ENCODE measurements at places on chromosomes 11 and 22.

DNA sequence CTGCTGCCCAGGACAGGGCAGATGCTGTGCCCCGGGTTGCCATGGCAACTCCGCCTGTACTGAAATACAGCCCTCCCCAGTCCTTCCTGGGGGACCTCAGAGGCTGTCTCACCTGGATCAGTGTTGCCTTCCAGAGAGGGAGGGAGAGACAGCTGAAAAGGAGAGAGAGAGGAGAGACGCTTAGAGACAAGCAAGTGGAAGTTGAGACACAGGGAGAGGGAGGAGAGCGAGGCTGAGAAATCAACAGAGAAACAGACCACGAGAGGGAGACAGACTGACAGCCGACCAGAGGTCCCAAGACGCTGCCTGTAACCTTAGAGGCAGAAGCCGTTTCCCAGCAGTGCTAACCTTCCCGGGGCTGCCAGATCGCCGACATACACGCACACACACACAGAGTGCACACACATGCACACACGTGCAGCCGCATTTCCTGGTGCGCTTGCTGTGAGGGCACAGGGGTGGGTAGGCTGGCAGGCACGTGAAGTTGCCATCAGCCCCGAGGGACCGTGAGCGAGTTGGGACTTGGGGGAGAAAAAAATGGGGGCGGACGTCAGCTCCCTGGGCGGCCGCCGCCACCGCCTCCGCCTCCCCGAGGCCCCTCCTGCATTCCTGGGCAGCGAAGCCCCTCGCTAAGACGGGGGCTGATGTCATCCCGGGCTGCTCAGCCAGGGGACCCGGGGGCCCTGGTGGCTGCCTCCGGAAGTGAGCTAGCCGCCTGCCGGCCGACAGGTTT, 88.6 kb upstream of the CRYBB3 start:
- peak; percentile 20 for DNase-seq

DNA sequence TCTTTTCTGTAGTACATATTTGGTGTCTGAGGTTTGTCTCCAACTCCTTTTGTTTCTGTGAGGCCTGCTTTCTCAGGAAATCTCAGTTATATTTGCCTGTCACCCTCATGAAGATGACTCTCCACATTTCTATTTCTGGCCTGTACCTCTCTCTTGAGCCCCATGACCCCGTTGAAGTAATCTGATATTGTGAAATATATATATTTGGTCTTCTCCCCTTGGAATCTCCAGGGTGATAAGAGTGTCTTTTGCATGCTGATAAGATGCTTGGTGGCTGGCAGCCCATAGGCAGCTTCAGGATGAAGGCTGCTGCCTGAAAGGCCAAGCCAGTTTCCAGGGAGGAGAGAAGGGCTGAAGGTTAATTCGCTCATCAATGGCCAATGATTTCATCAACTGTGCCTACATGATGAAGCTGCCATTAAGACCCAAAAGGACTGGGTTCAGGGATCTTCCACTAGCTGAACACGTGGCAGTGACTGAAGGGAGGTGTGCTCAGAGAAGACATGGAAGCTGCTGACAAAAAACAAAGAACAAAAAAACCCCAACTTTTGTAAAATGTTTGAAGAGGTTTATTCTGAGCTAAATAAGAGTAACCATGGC, 67.4 kb downstream of the MICAL2 start:
- peak; percentile 16 for DNase-seq

GRCh38 chr11:47943721-47944586, 36.4 kb upstream of the PTPRJ start:
- no peak for DNase-seq

- DNase-seq = no peak
Measured at GRCh38 chr11:66101066-66101464, 31.0 kb downstream of the PACS1 start.

GRCh38 chr11:78870655-78871054, 296.0 kb upstream of the NARS2 start:
- peak; percentile 20 for DNase-seq

- DNase-seq = no peak
Measured at GRCh38 chr11:113484223-113484622, 9.0 kb upstream of the DRD2 start.

DNA sequence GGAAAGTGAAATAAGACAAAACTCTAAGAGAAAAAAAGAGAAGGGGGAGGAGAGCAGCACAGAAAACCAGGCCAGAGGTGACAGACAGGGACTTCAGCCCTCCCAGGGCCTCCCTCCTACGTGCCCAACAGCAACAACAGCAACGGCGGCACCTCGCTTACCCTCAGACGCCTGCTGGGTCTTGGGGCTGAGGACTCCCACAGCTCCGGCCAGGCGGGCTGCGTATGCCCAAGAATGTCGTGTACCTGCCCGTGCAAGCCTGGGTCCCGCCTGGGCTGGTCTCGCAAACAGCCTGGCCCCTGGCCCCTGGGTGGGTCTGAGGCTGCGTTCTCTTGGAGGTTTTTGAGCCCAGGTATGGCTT, 30.5 kb downstream of the ARAP1 start:
- peak; percentile 56 for DNase-seq

DNA sequence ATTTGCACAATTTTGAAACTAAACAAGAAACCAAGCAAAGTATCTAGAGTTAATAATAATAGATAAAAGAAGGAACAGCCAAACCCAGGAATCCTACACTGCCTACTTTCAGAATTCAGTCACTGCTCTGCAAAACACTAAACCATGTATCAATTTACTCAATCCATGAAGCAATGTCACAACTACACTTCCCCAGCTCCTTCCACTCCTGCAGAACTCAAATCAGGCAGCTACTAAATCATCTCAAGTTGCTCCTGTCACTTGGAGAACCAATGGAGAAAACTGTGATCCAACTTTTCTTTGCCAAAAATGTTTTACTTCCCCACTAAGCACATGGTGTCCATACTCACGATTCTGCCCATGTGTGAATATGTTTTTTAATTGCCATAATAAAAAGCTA, 24.9 kb upstream of the C11orf58 start:
- no peak for DNase-seq

DNA sequence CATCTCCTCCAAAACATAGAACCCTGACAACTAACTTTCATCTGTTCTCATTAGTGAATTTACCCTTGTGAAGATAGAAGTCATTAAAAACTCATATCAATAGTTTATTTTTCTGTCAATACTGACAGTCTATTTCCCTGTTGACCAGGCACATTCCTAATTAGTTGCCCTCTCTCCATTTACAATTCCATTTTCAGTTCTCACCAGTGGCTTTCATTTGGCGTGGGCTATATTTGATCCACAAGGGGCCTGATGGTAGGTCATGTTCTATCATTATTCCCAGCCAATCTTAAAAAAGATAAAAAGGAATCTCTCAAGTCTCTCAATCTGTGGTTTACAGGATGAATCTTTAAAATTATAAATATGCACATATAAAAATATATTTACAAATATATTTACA, 3.9 kb upstream of the AKIP1 start:
- no peak for DNase-seq

DNA sequence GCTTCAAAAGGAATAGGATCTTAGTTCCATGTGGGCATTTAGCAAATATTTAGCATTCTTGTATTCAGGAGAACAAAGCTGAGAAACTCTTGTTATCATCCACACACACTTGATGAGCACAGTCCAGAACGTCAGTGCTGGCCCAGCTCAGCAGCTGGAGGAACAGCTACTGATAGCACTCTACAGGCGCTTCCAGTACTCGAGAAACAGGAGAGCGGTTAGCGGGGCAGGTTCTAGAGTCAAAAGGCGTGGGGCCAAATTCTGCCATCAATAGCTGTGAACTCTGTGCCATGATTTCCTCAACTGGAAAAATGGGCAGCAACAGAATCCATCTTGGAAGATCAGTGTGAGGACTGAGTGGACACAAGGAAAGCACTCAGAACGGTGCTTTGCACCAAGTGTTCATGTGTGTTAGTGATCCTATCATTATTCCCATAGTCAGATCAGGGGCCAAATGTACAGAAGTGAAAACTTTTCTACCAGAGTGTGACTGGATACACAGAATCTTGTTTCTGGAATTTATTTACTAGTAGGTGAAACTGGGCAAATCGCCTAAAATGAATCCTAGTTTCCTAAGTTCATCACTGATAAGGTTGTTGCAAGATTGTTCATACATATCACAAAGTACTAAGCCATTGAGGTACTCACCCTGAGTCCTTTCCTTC, 3.2 kb downstream of the JOSD1 start:
- DNase-seq = no peak

- peak; percentile 17 for DNase-seq
Measured at GRCh38 chr11:107590460-107591377, at the start of gene ELMOD1. ELMOD1 (plus strand) TSS chr11:107591147; CDS start chr11:107618190, 27,043 bp downstream.

GRCh38 chr11:64438986-64439771, 80.2 kb downstream of the RPS6KA4 start:
- no peak for DNase-seq

DNA sequence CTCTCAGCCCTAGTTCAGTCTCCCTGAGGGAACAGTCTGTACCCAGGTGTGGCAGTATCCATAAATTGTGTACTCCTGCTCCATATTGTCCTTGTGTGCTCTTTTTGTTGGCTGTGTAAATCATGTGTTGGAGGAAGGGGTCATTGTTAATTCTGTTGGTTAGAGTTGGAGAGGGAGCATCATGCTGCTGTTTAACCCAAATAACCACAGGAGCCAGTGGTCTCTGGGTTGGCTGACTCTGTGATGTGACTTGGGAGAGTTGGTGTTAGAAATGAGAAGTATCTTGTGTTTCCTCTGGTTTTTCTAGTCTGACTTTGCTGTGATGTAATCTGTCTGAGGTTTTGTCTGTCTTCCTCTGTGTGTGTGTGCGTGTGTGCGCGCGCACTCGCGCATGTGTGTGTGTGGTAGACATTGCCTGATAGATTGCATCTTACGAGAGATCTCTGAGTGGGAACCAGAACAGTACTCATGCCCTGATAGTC, 30.5 kb downstream of the CTNND1 start:
- DNase-seq = peak; percentile 97

DNA sequence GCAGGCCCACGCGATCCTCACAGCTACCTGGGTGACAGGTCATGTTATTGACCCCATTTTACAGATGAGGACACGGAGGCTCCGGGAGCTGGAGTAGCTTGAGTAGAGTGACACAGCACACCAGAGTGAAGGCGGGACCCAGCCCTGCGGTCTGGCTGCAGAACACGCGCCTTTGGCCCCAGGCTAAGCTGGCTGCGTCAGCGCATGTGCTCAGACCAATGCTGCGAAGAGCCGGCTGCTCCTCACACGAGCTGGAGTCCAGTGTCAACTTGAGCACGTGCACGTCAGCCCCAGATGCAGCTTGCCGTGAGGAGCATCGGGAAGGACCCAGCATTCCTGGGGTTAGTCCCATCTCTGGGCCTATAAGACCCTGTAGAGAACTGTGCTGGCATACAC, 49.9 kb downstream of the SCUBE1 start:
- DNase-seq = no peak

- DNase-seq = no peak
Measured at GRCh38 chr11:67538823-67539505, 15.7 kb upstream of the CABP2 start.

- DNase-seq = no peak
Measured at GRCh38 chr11:8168485-8169257, at the start of gene RIC3. RIC3 (minus strand) TSS chr11:8169025; CDS start chr11:8168989, 36 bp downstream.

DNA sequence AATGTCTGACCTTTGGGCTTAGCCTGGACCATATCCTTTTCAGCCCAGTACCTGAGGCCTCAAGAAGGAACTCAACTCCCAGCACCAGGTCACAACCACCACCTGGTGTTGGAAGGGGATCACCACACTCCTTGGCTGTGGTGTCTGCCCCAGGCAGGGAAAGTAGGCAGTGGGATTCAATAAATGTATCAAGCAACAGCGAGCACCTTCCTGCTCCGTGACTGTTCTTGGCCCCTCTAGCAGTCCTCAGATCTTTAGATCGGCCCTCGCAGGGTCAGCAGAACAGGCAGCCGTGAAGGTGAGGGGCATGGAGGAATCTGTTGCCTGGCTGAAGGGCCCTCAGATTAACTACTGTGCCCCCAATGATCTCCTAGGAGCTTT, 15.9 kb downstream of the ARFGAP2 start:
- DNase-seq = no peak

GRCh38 chr11:18168372-18168771, 4.3 kb upstream of the MRGPRX4 start:
- no peak for DNase-seq

GRCh38 chr11:110858547-110858921, 146.3 kb upstream of the ARHGAP20 start:
- DNase-seq = no peak

GRCh38 chr11:18650859-18651557, 16.9 kb upstream of the SPTY2D1 start:
- DNase-seq = peak; percentile 74

DNA sequence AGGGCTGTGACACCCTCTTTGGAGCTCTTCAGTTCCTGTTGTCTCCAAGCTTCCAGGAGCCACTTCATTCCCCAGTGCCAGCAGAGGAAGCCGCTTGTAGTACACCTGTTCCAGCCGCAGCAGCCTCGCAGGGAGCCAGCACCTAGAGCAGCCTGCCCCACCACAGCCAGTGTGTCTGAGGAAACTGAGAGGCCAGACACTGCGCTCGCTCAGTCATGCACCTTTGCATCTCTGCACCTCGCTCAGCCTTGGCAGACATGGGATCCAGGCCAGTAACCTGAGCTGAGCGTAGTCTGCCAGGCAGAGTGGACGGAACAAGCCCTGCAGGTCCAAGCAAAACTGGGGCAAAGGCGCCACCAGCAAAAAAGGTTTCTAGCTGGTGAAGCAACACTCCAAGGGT, 1072.1 kb downstream of the JRKL start:
- no peak for DNase-seq

GRCh38 chr22:19810381-19811201, 44.1 kb downstream of the GNB1L start:
- no peak for DNase-seq

GRCh38 chr22:19526702-19527111, 2.5 kb upstream of the CLDN5 start:
- no peak for DNase-seq

- no peak for DNase-seq
Measured at GRCh38 chr22:39214383-39215069, 30.3 kb downstream of the PDGFB start.

GRCh38 chr22:49998718-49999062, 13.9 kb downstream of the IL17REL start:
- DNase-seq = no peak

DNA sequence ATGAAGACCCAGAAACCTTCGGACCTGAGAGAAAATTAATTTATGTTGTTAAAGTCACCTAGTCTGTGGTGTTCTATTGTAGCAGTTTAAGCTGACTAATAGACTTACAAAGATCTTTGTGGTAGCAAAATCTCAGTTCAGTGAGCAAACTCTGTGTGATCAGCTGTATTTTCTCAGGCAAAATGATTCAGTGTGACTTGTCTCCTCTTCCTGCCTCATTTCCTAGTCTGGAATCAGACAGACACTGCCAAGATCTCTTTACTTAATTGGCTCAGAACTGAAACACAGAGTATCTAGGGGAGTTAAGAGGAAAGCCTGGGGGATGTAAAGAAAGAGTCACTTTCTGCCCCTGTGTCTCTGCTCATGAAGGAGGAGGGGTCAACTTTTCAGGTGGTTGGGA, 564.7 kb downstream of the KCNA4 start:
- DNase-seq = no peak

GRCh38 chr11:123247813-123248379, 52.8 kb upstream of the CLMP start:
- DNase-seq = no peak

- peak; percentile 50 for DNase-seq
Measured at GRCh38 chr22:30208631-30209603, 37.6 kb downstream of the LIF start.

GRCh38 chr22:43884600-43885318, 7.1 kb downstream of the PNPLA5 start:
- DNase-seq = peak; percentile 65
